ENCODE measurements at places on chromosomes 3 and 15.

- DNase-seq = no peak
Observed at GRCh38 chr3:166324401-166324800, 487.2 kb upstream of the BCHE start.

DNA sequence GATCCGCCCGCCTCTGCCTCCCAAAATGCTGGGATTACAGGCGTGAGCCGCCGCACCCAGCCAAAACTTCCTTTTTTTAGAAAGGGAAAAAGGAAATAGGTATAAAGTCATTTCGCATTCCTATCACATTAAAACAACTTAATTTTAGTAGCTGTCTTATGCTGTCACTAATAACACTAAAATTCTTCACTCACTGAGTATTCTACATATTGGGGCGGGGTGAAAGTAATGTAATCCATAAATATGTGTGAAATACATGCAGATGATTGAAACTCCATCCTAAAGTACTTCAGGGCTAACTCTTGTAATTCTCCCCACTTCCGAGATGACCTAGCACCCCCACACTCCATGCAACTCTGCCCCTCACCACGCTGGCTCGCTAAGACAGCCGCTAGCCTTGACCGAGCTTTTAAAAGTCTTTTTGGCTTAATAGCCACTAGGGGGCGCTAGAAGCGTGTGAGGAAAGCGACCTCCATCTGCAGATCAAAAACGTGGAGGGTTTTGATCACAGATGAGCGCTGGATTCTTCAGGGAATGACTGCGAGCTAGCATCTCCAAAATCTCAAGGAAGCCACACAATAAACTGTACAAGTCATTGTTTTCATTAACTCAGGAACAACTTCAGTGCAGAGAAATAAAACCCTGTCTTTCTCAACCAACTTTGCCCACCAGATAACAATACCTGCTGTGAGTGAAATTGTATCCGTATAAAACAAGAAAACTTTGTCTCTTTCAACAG lies 129.3 kb upstream of the IGF1R start:
- DNase-seq = peak; percentile 10

- DNase-seq = no peak
Observed at GRCh38 chr15:43552256-43552655, 34.8 kb downstream of the MAP1A start.

GRCh38 chr3:95886616-95887015 lies 927.8 kb upstream of the EPHA6 start:
- DNase-seq = no peak

DNA sequence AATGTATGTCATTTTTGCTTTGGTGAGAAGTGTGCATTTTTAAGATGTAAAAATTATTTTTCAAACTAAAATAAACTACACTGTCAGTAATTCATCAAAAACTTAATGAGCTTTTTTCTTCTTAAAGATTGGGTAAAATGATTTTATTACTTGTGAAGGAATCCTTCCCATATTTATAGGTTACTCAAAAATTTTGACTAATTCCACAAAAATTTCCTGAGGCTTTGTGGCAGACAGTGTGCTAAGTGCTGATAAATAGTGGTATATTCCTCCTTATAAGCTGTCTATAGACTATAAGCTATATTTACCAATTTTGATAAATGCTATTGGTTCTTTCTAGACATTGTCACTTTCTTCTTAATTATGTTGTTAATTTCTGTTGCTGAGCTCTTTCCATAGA lies 284.5 kb upstream of the SEMA6D start:
- no peak for DNase-seq

- no peak for DNase-seq
Observed at GRCh38 chr3:32948625-32949445, 2.6 kb upstream of the CCR4 start.

GRCh38 chr15:61049028-61049427 lies 180.1 kb downstream of the RORA start:
- no peak for DNase-seq

GRCh38 chr3:101632586-101632985 lies 44.3 kb downstream of the ZBTB11 start:
- DNase-seq = no peak

- DNase-seq = no peak
Observed at GRCh38 chr3:78204977-78205376, 1165.1 kb downstream of the ROBO2 start.

DNA sequence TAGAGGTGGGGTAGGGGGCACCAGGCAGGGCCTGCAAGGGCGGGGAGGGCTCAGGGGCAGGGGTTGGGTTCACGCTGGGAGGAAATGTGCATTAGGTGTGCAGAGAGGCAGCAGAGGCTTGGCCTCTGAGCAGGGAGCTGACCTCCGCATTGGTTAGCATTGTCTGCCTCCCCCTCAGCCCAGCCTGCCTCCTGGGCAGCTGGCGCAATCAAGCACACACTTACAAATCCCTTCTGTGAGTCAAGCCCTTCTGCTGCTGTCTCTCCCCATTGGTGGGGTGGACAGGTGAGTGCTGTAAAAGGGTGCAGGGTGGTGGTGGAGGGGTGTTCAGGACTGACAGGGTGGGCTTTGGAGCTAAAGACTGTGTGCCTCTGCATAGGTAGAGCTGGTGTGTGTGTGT lies 9.3 kb downstream of the LOXL1 start:
- DNase-seq = no peak

- DNase-seq = no peak
Observed at GRCh38 chr3:13708871-13709595, 160.1 kb downstream of the FBLN2 start.

DNA sequence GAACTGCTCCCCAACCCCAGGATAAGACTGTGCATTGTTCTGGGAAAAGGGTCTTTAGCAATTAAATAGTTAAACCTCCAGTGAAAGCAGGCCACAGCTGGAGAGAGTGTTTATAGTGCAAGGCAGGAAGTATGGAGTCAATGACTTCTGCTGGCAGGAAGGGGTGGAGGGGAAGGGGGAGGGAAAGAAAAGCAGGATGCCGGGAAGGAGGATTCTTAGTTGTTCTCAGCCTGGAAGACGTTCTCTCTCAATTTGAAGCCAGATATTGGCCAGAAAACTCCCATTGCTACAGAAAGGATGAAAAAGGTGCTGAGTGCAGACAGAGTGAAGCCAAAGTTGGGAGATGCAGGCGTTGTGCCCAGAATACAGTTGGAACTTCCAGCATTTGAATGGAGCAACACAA lies 35.7 kb upstream of the ACTL6A start:
- no peak for DNase-seq

DNA sequence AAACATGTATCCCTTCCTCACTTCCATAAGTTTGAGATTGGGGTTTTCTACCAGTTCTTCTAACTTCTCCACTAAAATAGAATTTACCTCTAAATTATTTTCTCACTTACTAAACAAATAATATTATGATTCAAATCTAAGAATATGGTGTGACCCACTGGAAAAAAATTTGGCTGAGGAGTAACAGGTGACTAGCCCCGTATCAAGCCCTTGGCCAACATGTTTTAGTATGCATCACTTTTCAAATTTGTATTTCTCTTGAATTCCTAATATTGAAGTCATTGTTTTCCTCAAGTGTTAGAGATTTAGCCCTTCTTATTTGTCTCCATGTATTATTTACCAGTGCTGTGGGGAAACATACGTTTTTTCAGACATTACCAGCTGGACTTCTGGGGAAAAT lies 759.4 kb downstream of the NSUN3 start:
- DNase-seq = no peak

DNA sequence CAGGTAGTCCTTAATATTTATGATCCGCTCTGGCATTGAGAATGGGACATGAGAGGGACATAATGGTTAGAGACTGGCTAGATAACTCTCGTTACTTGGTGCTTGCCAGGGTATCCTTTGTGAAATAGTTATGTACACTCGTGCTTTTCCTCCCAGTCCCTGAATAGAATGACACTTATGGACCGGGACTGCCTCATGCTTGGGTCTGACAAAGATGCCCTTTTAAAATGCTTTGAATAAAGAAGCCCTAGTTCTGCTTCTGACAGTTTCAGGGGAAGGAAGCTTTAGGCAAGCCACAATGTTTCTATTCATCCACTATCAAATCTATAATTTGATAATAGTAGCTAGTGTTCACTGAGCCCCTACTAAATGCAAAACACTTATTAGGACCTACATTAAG lies 29.4 kb downstream of the POLR2M start:
- DNase-seq = no peak

- DNase-seq = no peak
Observed at GRCh38 chr15:97903971-97904572, 56.4 kb upstream of the ARRDC4 start.

DNA sequence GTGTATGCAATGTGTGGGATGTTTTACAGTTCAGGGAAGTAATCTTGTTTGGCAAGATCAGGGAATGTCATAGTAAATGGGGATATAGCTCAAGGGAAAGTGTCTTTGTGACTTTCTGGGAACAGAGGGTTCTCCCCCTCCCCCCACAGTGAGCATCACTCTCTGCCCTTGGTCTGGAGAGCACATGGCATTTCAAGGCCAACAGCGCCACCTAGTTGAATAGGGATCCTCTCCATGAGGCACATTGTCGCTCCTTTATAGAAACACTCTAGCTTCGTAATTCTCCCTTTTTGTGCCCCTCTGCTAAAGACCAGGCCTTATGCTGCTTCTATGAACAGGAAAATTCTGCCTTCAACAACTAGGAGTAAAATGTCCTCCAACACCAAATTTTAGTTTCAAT lies 37.1 kb upstream of the ARNT2 start:
- DNase-seq = no peak

- DNase-seq = no peak
Observed at GRCh38 chr3:69770219-69770618, 31.0 kb downstream of the MITF start.
